DMS79 (cell line): ENCODE measurements at places on chromosomes 1 and 21.

- DNase-seq, result no peak
These were observed 34.4 kb downstream of the NID1 start for GRCh38 chr1:236030534-236030933.

GRCh38 chr1:208040821-208041297 lies 129.9 kb upstream of the CD34 start:
- DNase-seq, result no peak

DNA sequence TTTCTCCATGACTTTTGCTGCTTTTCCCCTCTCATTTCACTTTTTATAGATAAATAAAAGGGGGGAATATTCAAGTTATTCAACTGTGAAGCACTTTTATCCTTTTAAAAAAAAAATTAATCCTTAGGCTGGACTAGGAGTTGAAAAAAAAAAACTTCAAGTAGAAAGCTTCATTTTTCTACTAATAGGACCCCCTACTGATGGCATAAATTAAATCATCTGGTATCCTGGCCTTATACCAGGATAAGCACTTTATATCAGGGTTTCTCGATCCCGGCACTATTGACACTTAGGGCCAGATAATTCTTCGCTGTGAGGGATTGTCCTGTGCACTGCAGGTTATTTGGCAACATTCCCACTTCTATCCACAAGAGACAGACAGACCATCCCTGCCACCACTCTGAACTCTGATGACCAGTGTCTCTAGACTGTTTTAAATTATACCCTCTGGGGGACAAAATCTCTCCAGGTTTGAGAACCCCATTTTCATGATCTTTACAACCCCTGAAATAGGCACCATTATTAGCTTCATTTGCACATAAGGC lies 17.6 kb downstream of the USP33 start:
- DNase-seq, result no peak

GRCh38 chr1:65844821-65845534 lies 52.3 kb downstream of the PDE4B start:
- no peak for DNase-seq

- no peak for DNase-seq
These were observed 433.2 kb downstream of the USP25 start for GRCh38 chr21:16162953-16163352.

GRCh38 chr1:179043266-179043665 lies 17.6 kb downstream of the FAM20B start:
- no peak for DNase-seq

DNA sequence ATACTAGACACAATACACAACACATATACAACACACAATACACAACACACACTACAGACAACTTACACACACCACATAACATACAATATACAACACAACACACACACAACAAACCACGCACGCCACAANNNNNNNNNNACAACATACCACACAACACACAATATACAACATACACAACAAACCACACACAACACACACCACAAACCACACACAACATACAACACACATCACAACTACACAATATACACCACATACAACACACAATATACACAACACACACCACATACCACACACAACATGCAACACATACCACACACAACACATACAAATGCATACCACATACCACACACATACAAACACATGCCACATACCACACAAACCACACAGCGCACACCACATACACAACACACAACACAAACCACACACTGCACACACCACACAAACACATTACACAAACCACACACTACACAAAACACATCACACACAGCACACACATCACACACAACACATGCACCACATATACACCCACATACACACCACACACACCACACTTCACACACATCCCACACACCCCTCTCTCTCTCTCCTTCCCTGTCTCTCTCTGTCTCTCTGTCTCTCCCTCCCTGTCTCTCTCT lies 108.3 kb downstream of the ETS2 start:
- DNase-seq, result no peak

- no peak for DNase-seq
These were observed 14.5 kb upstream of the CFAP298 start for GRCh38 chr21:32626621-32627196.

GRCh38 chr1:226763905-226764264 lies 24.8 kb upstream of the ITPKB start:
- DNase-seq, result no peak

GRCh38 chr1:224490549-224491537 lies 56.2 kb upstream of the WDR26 start:
- DNase-seq, result no peak

- no peak for DNase-seq
These were observed at the start of gene TTC39A for GRCh38 chr1:51330331-51331201. Gene TTC39A, minus strand, starts transcription at chr1:51330562. Its CDS starts 85 bp downstream, at chr1:51330477.

DNA sequence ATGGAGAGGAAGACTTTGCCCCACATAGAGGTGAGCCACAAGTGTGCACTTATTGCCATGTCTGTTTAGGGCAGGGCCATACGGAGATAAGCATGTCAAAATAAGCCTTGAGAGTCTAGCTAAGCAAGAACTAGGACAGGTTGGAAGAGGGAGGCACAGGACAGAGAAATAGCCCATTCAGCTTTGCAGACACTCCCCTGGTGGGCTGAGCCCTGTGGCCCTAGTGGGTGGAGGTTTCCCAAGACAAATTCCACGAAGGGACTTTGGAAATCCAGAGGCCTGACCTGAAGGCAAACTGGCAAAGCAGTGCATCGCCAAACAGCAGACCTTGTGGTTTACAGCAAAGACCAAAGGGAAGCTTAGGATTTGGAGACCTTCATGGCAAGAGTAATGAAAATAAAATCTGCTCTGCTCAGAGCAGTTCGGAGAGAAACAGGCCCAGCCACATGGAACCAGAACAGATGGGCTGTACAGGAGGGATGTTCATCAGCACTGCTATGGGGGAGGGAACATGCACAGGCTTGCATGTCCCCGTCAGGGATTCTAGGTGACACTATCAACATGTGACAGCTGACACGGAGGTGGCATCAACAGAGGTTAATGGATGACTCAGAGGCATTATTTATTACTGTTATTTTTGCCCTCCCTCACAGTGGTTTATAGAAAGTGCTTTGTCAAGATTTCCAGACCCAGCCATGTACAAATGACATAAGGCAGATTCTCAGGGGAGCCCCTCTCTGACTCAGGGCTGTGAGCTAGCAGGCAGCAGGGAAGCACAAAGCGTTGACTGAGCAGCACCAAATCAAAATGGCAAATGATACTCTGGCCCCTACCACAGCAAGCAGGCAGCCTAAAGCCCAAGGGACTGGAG lies 90.1 kb upstream of the IRF2BP2 start:
- no peak for DNase-seq

GRCh38 chr1:39474810-39475209 lies 16.6 kb upstream of the BMP8A start:
- no peak for DNase-seq

- no peak for DNase-seq
These were observed 15.7 kb downstream of the EPHX1 start for GRCh38 chr1:225825607-225826007.

DNA sequence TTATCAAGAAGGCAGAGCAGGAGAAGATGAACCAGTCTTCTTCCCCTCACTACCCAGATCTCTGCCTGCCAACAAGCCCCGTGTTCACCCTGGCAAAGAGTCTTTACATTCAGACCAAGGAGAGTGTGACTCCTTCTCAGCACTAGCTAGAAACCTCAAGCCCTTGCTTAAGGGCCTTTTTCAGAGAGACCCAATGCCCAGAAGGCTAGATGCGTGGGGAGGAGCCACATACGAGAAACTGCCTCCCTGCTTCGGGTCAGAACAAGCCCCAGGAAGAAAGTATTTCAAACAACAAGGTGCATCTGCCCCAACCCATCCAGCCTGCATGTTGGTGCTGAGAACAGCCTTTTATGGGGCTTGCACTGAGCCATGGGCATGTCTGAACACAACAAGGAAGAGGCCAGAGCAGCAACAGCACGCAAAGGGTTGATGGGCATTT lies 152.7 kb upstream of the CAMK1G start:
- DNase-seq, result peak; percentile 27
